Amniotic epithelial cell (primary cell): ENCODE measurements at places on chromosomes 3 and 15.

- DNase-seq: no peak
These were observed 4.4 kb downstream of the NR2F2 start for GRCh38 chr15:96334705-96335410.

DNA sequence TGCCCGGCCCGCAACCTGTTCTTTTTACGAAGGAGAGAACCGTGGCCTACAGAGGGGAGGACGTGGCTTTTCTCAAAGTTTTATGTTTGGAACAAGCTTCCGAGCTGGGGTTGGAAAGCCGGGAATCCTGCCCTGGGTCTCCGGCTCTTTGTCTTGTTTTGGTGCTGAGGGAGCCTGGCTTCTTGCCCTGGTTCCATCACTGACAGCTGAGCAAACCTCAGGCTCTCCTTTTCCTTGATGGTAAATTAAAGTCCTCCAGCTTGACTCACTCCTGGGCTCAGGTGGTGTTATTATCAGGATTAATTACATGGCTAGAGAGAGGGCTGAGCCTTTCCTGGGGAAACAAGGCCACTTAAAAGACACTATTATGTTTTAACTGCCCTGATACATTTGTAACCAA, 289.5 kb upstream of the RGMA start:
- DNase-seq: no peak

DNA sequence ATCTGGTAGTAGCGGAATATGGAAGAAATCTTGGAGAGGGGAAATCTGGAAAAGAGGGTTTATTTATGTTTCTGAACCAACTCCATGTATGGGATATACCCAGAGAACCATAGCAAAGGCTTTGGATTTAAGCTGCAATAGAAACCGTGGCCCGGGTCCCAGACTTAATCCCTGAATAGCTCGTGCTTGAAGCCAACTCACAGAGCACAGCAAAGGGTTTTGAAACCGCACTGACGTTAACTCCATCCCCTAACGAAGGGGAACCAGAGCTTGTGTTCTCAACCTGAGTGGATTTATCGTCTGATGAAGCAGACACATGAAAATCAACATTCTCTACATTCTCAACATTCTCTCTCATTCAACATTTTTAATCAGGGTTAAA, 154.6 kb downstream of the APBA2 start:
- DNase-seq: peak; percentile 82

GRCh38 chr3:120848503-120848902, 59.5 kb upstream of the STXBP5L start:
- DNase-seq: no peak

GRCh38 chr3:110139048-110139447, 801.7 kb upstream of the DPPA4 start:
- no peak for DNase-seq

DNA sequence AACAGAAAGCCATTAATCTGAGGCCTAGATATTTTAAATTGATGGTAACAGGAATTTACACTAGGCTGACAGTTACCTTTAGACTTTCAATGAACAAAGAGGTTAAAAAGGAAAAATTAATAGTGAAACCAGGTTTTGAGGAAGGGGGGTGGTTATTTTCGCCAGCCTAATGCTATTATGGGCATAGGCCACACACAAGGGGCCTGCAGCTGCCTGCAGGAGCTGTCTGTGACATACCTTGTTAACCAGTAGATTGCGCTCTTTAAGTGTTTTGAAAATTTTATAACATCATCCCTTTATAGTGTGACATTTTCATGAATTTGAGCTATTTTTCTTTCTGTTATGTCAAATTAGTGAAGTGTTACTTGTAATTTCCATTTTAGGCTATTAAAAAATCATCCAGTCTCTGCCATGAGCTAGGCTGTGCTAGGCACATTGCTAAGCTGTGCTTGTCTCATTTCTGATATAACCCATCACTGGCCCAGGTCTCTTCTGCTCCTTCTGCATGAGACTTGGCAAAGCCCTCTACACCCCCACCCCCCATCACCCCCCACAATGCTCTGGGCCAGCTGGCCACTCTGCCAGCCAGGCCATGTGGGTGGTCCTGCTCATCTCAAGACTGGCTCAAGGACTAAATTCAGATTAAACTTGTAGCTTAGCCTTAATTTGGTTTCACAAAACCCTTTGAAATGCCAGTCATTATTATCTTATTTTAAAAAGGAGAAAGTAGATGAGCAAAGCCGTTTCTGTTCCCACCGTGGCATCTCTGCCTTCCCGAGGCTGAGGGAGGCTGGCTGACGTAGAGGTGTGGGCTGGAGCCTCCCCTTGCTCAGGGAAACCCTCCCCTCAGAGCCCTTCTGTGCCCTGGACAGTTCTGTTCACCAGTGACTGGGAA, 48.4 kb upstream of the SEC22A start:
- DNase-seq: no peak

GRCh38 chr3:96069065-96069464, 745.3 kb upstream of the EPHA6 start:
- no peak for DNase-seq
